Glutamatergic neuron (in vitro differentiated cells): ENCODE measurements at places on chromosomes 2 and 18. TPM values are rescaled to one million over a fixed set of nuclear protein-coding genes. Genes with fewer than 3 reads are reported as not detected.

DNA sequence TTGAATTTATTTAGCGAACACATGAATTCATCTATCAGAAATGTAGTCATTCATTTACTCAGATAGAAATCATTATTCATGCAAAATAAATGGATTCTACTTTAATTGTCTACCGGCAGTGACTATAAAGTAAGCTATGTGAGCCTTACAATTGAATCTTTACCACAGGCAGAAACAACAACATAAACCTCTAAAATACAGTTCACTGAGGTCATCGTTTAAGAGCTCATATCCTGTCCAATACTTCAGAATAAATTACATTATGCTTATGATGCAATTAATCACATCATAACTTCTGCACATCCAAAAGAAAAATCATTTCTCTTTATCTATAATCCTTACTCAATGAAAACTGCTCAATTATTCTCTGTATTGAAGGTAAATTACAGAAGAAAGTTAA is 244.7 kb downstream of the HNMT start:
- DNase-seq: no peak
- no peak overlapping the region for H3K27ac ChIP-seq
- H3K4me3 ChIP-seq: no peak overlapping the region
- H3K36me3 ChIP-seq: no peaks in the 10 kb centered on the region

The EMILIN2 gene
- total RNA-seq: 4.1 TPM

- H3K27ac ChIP-seq: no peak overlapping the region
- H3K27me3 ChIP-seq: peaks cover 2% of the 10 kb centered on the region
These were observed 11.3 kb upstream of the TMEM214 start for GRCh38 chr2:27021253-27022049.

GRCh38 chr2:37300146-37300545 is 24.5 kb downstream of the PRKD3 start:
- H3K36me3 ChIP-seq: no peaks in the 10 kb centered on the region
- DNase-seq: no peak
- peak overlapping the region; percentile 18 for H3K27ac ChIP-seq
- H3K4me3 ChIP-seq: no peak overlapping the region

DNA sequence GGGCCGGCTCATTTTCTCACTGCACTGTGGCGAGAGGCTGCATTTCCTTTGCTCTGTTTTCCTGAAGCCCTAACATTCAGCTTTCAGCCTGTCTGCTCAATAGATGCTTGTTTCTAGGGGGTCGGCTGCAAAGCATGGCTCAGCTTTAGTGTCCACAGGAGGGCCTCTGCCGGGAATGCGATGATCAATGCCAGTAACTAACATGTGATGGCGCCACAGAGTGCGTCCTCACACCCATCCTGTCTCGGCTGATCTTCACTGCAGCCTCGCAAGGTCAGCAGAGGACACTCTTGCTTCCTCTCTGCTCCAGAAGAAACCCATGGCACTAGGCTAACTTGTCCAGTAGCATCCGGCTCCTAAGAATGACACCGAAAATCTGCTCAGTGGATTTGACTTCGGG is 156.4 kb upstream of the PXDN start:
- no peak overlapping the region for H3K4me3 ChIP-seq
- DNase-seq: peak; percentile 64
- no peak overlapping the region for H3K27ac ChIP-seq
- H3K27me3 ChIP-seq: peaks cover 7% of the 10 kb centered on the region
- H3K36me3 ChIP-seq: no peaks in the 10 kb centered on the region

DNA sequence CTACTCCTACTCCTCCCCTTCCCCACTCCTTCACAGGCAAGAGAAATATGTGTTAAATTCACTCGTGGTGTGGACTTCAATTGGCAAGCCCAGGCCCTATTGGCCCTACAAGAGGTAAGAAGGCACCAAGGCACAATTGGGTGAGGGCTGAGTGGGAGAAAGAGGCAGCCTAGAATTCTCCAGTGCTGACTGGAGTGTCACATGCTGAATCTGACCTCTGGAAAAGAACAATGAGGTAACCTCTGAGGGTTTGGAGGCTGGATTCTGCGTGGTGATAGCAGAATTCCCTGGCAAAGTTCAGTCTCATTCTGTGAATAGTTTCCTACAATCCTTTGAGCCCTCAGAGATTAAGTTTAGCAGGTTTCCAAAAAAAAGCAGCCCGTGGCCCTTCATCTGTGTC is 6.9 kb downstream of the CENPA start:
- no peak for DNase-seq
- H3K4me1 ChIP-seq: peaks cover 5% of the 10 kb centered on the region
- H3K27me3 ChIP-seq: no peaks in the 10 kb centered on the region
- peaks cover 5% of the 10 kb centered on the region for H3K36me3 ChIP-seq
- H3K4me3 ChIP-seq: no peak overlapping the region
